ENCODE measurements at places on chromosomes 6 and 20. TPM values are rescaled to one million over a fixed set of nuclear protein-coding genes. Genes with fewer than 3 reads are reported as not detected.

SASH1 gene
- 0.98 TPM for total RNA-seq

DPPA5 gene
- total RNA-seq, result not detected

- peaks cover 55% of the 10 kb centered on the region for H3K4me1 ChIP-seq
- H3K36me3 ChIP-seq, result peaks cover 3% of the 10 kb centered on the region
- no peak for DNase-seq
- no peaks in the 10 kb centered on the region for H3K27me3 ChIP-seq
- no peak overlapping the region for H3K27ac ChIP-seq
- no peak overlapping the region for H3K4me3 ChIP-seq
Measured at GRCh38 chr6:149044528-149044927, 273.0 kb upstream of the TAB2 start.

DNA sequence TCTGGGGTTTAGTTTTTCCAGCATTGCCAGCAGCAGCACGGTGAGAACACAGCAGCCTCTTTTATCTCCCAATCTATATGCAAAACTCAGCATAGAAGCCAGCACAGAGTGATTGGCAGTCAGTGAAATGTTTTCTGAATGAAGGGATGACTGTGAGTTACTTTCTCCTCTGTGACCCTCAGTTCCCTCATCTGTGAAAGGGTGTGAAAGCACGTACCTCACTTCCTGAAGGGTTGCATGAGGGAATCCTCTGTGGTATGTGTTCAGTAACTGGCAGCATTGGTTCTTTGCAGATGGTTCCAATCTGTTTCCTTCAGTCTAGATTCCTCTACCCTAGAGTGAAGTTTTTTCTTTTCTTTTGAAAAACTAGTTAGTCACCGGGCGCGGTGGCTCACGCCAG lies 40.0 kb downstream of the EFCAB8 start:
- no peak overlapping the region for H3K27ac ChIP-seq
- no peaks in the 10 kb centered on the region for H3K27me3 ChIP-seq
- no peak for DNase-seq

GRCh38 chr6:134293659-134294161 lies 24.2 kb downstream of the SGK1 start:
- no peaks in the 10 kb centered on the region for H3K36me3 ChIP-seq
- no peaks in the 10 kb centered on the region for H3K27me3 ChIP-seq
- H3K4me1 ChIP-seq, result peaks cover 6% of the 10 kb centered on the region
- H3K27ac ChIP-seq, result no peak overlapping the region
- no peak overlapping the region for H3K4me3 ChIP-seq

- H3K27ac ChIP-seq, result no peak overlapping the region
- peaks cover 57% of the 10 kb centered on the region for H3K27me3 ChIP-seq
- H3K36me3 ChIP-seq, result no peaks in the 10 kb centered on the region
- H3K4me3 ChIP-seq, result no peak overlapping the region
- DNase-seq, result no peak
Measured at GRCh38 chr20:46423342-46423741, 16.9 kb upstream of the ELMO2 start.

- no peak for DNase-seq
- no peaks in the 10 kb centered on the region for H3K36me3 ChIP-seq
- no peaks in the 10 kb centered on the region for H3K27me3 ChIP-seq
- no peak overlapping the region for H3K27ac ChIP-seq
- H3K4me3 ChIP-seq, result no peak overlapping the region
- no peaks in the 10 kb centered on the region for H3K4me1 ChIP-seq
Measured at GRCh38 chr6:124368131-124368530, 564.5 kb downstream of the NKAIN2 start.

TSBP1 gene
- total RNA-seq, result not detected
